ENCODE measurements at places on chromosomes 3 and 15.
A peak's percentile ranks its signal among the peaks of the same experiment; 100 is the strongest.

DNA sequence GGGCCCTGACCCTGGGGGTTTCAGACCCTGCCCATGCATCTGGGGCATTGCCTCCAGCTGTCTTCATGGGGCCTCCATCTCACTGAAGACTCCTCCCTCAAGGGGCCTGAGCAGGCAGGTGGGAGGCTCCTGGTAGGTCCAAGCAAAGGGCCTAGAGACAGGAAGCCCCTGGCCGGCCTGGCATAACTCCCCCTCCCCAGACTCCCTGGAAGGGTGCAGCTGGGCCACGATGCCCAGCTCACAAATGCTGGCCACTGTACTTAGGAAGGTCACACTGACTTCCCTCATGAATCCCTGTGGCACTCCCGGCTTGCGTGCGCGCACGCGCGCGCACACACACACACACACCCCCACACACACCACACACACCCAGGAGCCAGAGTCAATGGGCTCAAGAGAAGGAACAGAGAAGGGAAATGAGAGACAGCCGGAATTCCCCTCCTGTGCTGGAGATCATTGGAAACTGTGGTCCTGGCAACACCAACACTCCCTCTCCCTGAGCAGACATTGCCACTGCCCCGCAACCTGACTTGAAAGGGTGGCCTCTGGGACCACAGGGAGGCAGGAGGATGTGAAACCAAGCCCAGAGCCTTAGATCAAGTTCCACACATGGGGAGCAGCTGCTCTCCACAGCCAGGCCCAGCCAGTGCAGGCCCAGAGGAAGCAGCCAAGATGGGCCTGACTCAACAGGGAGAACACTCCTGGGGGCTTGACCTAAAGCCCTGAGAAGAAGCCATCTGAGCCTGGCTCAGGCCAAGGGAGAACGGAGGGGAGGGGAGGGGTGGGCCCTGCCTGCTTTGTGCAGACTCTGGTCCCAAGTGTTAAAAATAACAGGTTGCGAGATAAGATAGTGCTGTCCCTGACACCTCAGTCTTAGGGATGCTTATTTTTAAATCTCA is 69.7 kb downstream of the SCN5A start:
- no peak for DNase-seq

GRCh38 chr3:88611826-88612326 is 462.1 kb downstream of the C3orf38 start:
- DNase-seq, result no peak

- DNase-seq, result peak; percentile 50
Measured at GRCh38 chr15:45714590-45715488, 80.0 kb downstream of the SQOR start.

- DNase-seq, result no peak
Measured at GRCh38 chr15:92629975-92630626, 25.5 kb downstream of the FAM174B start.
